NCI-H1105 (cell line): ENCODE measurements at places on chromosomes 5 and 9.
A peak's percentile ranks its signal among the peaks of the same experiment; 100 is the strongest.

- DNase-seq = no peak
Measured at GRCh38 chr9:115204904-115205453, 87.0 kb upstream of the TNC start.

- DNase-seq = peak; percentile 89
Measured at GRCh38 chr5:32504989-32505596, 60.6 kb upstream of the ZFR start.

DNA sequence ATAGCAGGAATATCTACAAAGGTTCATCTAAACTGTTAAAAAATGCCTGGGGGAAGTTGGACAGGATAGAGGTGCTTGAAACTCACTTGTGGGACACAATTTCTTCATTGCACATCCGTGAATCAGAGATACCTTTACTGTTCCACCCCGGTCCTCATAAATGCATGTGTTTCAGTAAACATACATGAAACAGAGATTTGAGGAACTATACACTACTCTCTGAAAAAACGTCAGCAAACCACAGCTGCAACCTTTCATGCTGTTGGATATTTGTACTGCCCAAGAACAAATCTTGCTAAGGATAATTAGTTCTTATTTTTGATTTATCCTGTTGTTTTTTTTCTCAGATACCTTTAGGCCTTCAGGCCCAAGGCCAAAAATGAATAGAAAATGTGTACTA lies 337.3 kb downstream of the KDM4C start:
- no peak for DNase-seq

DNA sequence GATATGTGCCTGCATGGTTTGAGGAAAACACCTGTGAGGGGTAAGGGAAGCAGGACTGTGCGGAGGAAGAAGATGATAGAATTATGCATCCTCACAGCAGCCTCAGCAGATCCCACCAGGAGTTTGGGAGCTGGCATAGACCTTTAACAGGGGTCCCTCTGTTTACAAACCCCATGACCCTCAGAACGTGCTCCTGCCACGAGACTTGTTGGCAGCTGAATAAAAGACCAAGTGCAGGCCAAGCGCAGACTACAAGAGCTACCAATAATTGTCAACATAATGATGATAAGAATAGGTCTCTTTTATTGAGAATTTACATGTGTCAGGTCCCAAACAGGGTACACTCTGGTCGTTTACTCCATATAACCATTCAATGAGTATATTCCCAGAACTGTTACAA lies 236.0 kb downstream of the MED10 start:
- no peak for DNase-seq

GRCh38 chr5:138177941-138178515 lies 402 bp downstream of the BRD8 start:
- DNase-seq = no peak

DNA sequence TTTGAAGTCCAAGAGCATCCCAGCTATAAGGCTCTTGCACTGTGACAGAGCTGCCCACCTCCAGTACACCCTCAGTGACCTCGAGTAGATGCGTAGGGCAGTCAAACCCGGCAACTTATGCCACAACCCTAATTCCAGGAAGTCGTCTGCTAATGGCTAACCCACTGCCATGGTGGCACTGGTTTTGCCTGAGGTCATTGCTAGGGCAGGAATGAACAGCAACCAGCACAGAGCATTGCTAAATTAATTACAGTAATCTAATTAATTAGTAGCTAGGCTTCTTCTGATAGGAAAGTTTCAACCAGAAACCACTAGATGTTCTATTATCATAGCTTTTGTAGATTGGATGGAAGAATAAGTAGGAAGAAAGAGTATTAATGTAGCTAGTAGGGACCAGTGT lies 122.8 kb downstream of the DPYSL3 start:
- DNase-seq = no peak

- DNase-seq = no peak
Measured at GRCh38 chr5:126464016-126464415, 40.8 kb downstream of the GRAMD2B start.

DNA sequence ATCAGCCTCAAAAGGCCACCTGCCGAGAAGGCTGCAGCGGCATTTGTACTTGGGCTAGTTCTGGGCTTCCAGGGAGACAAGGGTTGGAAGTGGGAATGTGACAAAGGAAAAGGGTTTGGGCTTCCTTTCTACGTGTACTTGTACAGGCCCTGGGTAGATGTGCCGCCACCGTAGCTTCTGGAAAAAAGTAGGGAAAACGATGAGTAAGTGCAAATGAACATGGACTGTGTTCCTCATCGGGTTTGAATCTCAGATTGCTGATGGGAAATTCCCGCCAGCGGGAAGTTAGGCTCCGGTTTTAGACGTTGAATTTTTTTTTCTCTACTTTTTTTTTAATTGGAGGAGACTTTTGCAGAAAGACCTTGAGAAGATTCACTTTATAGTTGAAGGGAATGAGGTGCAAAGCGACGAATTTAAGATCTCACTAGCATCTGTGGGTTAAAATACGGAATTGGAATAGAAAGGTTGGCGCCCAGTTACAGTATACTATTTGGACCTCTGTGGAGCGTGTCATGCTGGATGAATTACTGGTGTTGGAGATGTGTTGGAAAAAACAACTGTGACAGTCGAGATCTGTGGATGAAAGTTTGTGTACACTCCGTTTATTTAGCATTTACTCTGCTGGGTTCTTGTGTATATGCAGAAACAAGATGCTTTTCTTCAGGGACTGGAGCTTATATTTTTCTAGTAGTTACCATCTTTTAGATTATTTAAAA lies 1.2 kb downstream of the G3BP1 start:
- no peak for DNase-seq

DNA sequence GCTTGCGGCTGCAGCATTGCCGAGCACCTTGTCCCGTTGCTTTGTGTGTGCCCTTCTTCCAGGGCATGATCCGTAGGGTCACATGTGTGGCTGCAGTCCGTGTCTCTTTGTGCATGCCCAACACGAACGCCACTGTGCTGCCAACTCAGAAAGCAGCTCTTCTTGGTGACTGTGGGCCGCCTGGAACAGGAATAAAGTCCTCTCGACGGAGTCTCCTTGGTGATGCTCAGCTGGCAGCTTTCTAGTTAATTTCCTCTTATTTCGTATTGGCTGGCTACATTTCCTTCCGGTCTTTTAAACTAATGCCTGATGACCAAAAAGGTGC lies 5.8 kb downstream of the EXOC3 start:
- no peak for DNase-seq

GRCh38 chr9:20065046-20065445 lies 276.2 kb upstream of the SLC24A2 start:
- DNase-seq = no peak

- DNase-seq = no peak
Measured at GRCh38 chr5:21152611-21153010, 1164.6 kb upstream of the CDH18 start.

GRCh38 chr9:3200331-3200774 lies 325.4 kb downstream of the RFX3 start:
- no peak for DNase-seq

DNA sequence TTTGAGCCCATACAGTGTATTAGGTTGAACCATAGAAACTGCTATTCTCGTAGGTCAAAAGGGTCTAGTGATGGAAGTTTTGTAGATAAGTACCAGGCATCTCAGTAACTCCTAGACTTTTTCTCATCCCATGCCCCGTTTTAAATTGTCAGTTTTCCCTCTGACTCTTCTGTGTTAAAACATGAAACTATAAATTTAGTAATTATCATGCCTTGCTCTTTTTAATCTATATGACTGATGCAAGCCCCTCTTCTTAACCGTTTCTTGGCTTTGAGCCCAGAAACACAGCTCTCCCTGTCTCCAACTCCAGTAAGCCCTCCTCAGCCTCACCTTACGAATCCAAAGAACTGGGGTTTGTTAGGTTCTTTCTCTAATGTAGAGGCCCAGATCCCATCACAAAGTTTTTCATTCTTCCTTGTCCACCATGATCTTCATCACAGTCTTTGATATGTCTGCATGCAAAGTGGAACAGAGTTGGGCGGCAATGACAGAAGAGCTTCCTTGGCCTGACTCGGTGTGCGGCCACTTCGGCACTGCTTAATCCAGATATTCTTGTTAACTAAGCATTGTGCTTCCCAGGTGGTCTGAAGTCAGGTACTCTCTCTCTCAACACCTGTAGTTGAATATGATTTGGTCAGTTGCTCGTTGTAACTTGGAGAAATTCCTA lies 21.1 kb downstream of the RGMB start:
- DNase-seq = no peak

GRCh38 chr9:84756171-84756570 lies 86.6 kb downstream of the NTRK2 start:
- DNase-seq = no peak

DNA sequence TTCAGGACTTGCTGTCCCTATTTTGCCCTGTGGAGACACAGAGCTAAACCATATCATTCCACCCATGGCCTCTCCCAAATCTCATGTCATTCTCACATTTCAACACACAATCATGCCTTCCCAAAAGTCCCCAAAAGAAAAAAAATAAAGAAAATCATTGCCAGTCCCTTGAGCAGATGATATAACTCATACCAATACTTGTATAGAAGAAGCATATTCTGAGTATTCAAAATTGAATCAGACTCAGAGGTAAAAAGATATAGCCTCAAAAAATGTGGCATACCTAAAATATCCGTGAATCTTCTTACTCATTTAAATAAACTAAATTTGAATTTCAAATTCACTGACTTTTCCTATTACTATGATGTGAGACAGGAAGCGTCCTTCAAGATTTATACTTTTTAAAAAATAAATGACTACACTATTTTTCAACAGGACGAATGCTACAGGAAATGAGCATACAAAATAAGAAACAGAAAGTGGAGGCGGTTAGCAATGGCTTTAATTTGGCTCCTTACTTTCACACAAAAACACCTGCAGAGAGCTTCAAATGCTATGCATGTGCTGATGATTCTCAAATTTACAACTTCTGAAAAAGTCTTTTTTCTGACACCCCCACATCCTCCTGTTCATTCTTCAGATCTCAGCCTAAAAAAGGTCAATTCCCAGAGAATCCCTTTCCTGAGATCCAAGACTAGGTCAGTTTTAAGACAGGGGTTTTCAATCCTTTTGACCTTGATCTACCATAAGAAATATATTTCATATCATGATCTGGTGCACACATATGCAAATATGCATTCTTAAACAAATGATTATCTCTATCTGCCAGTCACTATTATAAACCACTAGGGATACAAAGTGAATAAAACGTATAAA lies 39.6 kb upstream of the DMXL1 start:
- DNase-seq = no peak

- no peak for DNase-seq
Measured at GRCh38 chr9:2023532-2023931, 8.4 kb downstream of the SMARCA2 start.

- no peak for DNase-seq
Measured at GRCh38 chr5:177100714-177101121, 14.0 kb downstream of the FGFR4 start.

- DNase-seq = no peak
Measured at GRCh38 chr5:106862450-106863193, 808.1 kb downstream of the EFNA5 start.

DNA sequence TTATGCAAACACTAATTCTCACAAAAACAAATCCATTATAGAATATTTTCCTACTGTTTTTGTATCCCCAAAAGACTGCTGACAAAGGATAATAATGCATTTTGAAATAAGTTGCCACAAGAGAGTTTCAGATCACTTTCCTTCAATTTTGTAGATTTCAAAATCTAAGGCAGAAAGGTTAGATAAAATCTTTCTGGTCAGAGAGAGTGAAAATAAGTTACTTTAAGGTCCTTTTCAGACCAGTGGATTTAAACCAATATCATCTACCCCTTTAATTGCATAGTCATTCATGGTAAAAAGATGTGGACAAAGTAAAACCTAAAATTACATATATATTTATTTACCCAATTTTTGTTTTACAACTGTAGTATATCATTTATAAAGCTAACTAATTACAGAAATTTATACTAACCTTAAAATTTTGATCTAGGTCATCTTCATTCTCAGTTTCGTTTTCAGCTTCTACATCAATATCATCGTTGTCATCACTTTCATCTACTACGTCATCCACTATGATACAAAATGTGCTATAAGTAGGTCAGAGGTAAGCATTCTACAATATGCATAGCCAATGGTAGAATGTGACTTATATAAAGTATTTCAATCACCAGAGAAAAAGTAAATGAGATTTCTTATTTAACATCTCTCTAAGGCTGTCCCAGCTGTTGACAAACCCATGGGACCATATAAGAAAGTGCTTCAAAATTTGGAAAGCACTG lies 95.7 kb downstream of the AGTPBP1 start:
- no peak for DNase-seq

DNA sequence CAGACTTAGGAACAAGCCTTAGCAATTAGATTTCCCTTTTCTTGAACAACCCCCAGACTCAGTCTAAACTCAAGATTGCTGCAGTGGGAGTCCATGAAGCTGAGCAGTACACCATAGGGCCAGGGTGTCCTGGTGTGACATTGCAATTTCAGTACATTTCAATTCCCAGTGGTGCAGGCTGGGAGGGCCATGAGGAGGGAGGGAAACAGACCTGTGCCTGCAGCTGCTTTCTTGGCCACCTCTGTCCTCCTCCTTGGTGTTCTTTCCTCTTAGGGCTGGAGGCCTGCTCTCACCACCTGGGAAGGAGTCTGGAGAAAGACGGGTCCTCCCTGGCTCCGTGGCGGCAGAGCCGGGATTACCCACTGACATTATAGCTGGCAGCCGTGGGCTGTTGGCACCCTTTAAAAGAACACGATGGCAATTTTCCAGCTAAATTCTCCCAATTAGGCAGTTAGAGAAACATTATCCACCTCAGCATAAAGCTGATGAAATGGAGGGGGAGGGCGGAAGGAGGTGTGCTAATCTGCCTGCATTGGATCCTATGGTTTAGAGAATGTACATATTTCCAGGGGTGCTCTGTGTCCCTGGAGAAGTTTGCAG lies 186.4 kb downstream of the SLIT3 start:
- DNase-seq = no peak

GRCh38 chr9:128344931-128345605 lies 4.7 kb downstream of the SLC27A4 start:
- DNase-seq = no peak

- DNase-seq = no peak
Measured at GRCh38 chr9:105341434-105342146, 97.1 kb downstream of the SLC44A1 start.

GRCh38 chr9:136695435-136695895 lies 8.2 kb upstream of the AGPAT2 start:
- peak; percentile 93 for DNase-seq

- no peak for DNase-seq
Measured at GRCh38 chr9:131837316-131837715, 97.4 kb upstream of the RAPGEF1 start.

- no peak for DNase-seq
Measured at GRCh38 chr5:121968910-121969607, 7.3 kb downstream of the SRFBP1 start.

DNA sequence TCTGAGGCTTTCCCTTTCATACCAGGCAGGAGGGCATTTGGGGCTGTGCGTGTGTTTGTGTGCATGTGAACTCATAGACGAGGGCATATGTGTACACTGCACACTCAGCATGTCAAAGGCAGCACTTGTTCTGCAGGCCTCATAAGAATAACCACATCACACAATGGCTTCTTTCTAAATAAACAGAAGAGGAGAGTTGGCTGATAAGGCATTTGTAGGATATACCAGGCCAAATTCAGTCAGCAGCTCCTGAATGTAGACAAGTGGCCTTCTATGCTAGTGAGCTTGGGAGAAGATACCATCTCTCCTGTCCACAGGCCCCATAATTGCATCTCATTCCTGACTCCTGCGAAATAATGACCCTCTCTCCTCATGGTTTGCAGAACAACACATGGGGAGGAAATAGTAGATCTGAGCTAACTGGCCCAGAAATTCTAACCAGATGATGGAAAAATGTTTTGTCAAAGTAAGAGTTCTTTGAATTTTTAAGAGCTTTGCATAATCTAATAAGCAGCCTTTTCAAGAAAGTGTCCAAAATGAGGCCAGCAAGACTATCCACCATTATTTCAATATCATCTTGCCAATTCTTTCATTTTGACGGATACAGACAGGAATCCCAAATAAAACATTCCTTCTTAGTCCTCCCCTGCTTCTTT lies 60.5 kb upstream of the GAS1 start:
- DNase-seq = no peak
